ENCODE measurements at places on chromosomes 13 and 19. TPM values are rescaled to one million over a fixed set of nuclear protein-coding genes. Genes with fewer than 3 reads are reported as not detected.

GRCh38 chr13:65468628-65469027 is 1761.5 kb downstream of the PCDH9 start:
- no peak for DNase-seq

GRCh38 chr13:100254002-100254401 is 165.1 kb downstream of the PCCA start:
- no peak for DNase-seq

GRCh38 chr19:55297267-55297666 is 13.5 kb downstream of the BRSK1 start:
- DNase-seq: no peak

LPAR2 gene
- total RNA-seq: 167 TPM

GRCh38 chr13:113802090-113802531 is 43.1 kb downstream of the TMEM255B start:
- no peak for DNase-seq

DNA sequence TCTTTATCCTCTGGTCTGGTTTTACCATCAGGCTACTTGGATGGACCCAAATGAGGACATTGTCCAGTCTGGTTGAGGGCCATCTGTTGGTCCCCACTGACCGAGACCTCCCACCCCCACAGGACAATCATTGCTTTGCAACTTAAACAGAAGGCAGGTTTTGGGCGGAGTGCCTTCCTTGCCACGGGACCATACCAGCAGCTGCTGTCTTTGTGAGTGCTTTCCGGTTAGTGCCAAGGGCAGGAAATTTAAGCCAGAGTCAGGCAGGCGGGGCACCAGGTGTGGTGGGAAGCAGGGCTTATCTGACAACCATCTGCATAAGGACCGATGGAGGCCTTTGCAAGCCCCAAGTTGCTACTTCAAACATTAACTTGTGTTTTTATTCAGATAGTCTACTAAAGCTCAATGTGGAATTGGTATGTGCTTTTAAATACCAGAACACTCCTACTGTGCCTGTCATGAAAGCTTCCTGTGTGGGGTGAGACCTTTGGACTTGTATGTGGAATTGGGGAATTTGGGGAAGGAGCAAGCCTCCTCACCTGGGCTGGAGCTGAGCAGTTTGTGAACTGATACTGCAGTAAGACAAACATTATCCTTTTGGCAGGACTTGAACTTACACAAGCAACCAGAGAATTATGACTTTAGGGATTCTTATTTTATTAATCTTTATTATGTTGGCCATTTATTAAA is 39.3 kb upstream of the UBE2L5 start:
- no peak for DNase-seq

KLF1 gene
- total RNA-seq: not detected
